ENCODE measurements at places on chromosomes 13 and 19. TPM values are rescaled to one million over a fixed set of nuclear protein-coding genes. Genes with fewer than 3 reads are reported as not detected.
A peak's percentile ranks its signal among the peaks of the same experiment; 100 is the strongest.

- DNase-seq = no peak
Observed at GRCh38 chr19:55441319-55441691, 1.8 kb downstream of the SHISA7 start.

The LILRB1 gene
- total RNA-seq = not detected

- DNase-seq = no peak
Observed at GRCh38 chr13:112056284-112056727, 10.6 kb upstream of the SOX1 start.

GRCh38 chr13:99176309-99177276, 24.1 kb upstream of the UBAC2 start:
- DNase-seq = peak; percentile 43

DNA sequence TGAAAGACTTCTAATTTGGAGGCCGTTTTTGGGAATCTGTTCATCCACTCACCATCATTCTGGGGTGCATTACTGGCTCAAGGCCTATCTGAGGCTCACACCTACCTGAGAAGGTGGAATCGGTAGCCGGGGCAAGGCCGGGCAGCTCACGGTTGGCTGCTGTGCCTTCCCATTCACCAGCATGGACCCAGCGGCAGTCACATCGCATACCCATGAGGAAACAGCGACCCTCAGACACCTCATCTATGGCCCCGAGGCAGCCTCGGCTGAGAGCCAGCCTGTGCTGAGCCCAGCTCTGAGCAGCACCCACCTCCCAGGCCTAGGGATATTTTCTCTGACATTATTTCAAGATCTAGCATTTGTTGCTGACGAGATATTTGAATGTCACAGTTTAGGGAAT, 130.5 kb downstream of the ATP11A start:
- no peak for DNase-seq

The CEACAM4 gene
- not detected for total RNA-seq

GRCh38 chr13:96417939-96418685, 328.2 kb downstream of the HS6ST3 start:
- DNase-seq = no peak

DNA sequence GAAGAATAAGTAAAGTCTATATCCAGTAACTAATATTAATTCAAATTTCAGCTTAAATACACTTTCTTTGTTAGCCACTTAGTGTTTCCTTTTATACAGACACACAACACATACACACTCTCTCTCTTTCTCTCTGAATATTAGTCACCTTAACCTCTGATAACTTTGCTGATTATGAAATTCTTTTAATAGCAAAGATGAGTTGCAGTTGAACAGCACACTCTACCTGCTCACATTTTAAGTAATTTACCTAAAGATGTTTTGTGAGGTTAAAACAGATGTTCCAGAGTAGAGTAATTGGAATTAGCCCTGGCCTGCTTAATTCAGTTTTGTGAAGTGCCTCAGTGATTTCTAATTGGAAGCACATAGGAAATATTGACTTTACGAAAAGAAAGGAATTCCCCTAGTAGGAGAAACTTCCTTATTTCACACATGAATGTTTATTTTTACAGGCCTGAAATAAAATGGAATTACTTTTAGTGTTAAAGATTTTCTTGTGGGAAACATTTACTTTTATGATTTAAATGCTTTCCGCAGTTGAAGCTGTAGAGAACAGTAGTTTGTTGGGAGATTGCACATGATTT, 184.3 kb downstream of the MYO16 start:
- no peak for DNase-seq

DNA sequence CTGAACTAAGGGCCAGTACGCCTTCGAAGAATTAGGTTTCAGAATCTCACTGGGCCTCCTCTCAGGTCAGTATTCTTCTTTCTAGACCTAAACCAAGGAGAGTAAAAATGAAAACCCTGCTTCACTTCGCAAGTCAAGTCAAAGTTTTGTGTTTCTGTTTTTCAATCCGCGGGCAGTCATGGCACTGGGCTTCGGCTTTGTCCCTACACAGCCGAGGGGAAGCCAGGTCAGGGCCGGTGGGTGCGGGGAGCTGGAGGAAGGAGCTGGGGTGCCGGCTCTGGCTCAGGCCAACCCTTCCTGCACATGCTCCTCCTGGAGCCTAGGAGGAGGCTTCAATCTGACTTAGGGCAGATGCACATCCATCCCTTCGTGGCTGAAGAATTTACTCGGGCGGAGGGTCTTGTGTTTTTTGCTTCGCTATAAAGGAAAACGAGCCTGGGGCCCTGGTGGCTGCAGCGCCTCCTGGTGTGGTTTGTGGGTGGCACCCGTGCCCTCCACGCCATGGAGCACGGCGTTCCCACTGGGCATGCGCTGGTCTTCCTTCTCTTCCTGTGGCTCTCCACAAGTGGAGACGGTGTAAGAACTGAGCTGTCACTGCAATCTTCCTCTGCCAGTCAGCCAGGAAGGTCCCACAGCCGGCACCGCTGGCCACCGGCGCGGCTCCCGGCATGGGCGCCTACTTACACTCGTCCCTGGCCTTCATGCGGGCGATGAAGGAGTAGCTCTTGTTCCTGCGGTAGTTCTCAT, 22.5 kb downstream of the C19orf44 start:
- DNase-seq = no peak

DNA sequence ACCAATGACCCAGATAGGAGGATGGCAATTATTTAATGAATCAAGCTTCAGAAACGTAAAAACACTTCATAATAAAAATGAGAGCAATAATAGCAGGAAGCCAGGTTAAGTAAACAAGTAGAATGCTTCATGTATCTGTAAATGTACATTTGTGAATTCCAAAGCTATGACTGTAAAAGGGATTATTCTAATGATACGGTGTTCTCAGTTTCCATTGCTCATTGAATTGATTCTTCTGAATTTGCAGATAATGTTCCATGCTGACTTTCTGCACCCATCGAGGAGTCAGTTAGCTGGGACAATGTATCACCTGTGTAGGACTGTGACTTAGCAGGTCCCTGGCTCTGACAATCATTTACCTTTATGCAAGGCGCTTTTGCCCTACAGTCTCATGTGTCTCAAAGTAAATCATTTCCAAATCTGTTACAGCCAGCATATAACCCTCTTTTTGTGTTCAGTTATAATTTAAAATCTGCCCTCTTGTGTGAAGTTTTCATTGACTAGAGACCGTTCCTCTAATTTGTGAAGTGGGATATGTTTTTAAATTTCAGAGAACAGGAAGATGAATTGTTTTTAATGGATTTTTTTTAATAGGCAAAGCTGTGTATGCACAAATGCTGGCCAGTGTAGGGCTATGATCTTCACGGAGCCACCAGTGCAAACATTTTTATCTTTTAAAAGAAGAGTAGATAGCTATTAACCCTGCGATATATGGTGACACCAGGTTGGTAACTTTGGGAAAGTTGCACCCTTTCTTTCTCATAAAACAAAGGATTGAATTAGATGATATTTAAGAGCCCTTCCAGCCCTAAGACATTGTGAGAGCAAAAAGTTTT, 267.1 kb downstream of the KLF5 start:
- peak; percentile 5 for DNase-seq

DNA sequence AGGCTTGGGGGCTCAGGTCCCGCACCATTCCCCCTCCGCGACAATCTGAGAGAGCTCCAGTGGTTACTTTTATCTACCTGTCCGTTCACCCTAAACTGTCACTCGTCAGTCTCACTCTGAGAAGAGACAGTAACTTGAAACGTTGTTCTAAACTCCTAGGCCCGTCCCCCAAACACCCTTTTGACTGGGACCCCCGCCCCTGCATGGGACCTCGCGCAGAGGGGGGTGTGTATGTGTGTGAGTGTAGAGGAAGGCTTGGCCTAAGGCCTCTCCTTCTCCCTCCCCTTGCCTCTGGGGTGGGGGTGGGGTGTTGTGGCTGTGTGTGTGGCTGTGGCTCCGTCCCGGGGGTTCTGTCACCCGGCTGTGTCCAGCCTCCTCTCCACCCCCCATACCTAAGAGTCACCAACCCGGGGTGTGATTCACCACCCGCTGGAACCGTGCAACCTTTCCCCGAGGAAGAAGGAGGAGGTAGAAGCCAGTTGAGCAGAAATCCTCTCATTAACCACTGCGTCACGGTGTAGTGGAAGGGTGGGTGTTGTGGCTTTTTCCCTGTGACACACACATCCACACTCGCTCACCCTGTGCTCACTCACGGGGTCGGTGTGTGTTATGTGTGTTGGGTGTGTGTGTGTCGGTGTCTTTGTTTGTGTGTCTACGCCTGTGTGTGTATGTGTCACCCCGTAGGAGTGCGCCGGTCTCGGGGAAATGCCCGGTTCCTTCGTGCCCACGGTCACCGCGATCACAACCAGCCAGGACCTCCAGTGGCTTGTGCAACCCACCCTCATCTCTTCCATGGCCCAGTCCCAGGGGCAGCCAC, 2.4 kb downstream of the FOSB start:
- DNase-seq = peak; percentile 67

The PCDH20 gene
- not detected for total RNA-seq

- DNase-seq = no peak
Observed at GRCh38 chr13:73367886-73368285, 309.1 kb downstream of the KLF5 start.

The IL4I1 gene
- 0.36 TPM for total RNA-seq

GRCh38 chr13:26867451-26868091, 107.0 kb upstream of the GPR12 start:
- DNase-seq = peak; percentile 14

The TMEM150B gene
- total RNA-seq = not detected

- peak; percentile 59 for DNase-seq
Observed at GRCh38 chr19:40596608-40597328, 4.4 kb upstream of the LTBP4 start.

DNA sequence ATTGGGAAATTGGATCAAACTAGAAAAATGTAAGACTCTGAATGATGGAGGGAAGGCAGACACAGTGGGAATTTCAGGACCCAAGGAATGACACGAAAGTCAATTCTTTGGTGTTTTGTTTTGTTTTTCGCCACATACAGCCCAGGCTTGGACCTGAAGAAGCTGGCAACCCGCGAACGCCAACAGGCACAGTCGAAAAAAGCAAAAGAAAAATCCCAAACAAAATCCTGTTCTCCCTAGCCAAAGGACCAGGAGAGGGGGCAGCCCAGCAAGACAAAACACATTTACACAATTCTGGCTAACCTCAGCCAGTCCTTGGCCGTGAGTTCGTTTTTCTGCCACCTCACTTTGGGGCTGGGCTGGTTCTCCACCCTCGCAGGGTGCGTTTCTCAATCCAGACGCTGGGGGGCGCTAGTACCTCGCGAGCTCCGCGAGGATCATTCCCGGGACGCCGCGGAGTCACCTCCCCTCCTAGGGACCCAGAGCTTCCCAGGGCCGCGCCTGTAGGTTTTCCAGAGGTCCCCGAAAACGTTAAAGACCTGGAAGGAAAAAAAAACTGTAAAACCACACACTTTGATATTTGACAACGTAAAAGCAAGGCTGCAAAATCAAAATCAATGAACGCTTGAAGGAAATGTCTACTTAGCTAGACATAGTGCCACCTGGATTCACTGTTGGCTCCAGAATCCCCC, 34.9 kb upstream of the TPM4 start:
- DNase-seq = peak; percentile 52

- no peak for DNase-seq
Observed at GRCh38 chr13:79018166-79018565, 359.2 kb upstream of the OBI1 start.

- DNase-seq = no peak
Observed at GRCh38 chr13:77328819-77329132, 1.9 kb upstream of the MYCBP2 start.

- no peak for DNase-seq
Observed at GRCh38 chr19:13920524-13920923, 14.5 kb downstream of the CC2D1A start.

DNA sequence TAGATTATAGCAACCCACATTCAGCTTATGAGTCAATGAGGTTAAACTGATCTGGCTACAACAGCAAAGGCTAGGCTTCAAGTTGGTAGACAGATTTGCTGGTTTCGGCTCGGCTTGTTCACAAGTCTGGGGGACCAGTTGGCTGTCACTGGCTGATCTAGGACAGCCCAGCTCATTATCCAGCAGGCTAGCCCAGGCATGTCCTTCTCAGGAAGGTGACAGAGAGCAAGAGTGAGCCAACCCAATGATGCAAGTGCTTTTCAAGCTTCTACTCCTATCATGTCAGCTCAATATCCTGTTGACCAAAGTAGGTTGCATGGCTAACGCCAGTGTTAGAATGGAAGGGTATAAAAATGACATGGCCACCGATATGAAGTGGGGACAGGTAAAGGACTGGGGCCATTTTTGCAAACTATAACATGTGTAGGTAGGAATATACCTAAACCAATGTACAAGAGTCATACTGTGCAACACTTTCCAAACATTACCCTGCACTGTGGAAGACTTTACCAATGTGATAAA, 220.9 kb upstream of the SOX21 start:
- DNase-seq = no peak

DNA sequence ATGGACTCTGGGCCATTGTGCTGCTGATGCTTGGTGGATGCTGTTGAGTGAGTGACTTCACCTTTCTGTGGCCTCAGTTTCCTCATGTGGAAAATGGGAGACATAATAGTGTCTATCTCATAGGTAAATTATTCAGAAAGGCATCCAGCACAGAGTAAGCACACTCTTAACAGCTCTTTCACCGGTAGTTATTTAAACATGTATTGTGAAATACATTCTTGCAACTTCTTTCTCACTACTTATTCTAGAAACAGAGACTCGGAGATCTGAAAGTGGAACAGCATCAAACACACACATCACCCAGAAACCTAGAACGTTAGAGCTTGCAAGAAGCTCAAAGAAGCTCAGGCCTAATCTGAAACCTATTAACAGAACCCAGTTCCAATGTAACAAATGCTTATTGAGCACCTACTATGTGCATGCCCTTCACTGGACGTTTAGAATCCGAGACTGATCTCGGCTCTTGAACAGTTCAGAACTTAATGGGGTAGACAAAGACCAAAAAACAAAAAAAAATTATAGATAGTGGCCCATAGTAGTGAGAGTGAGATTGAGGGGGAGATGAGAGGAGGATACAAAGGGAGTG, 4.1 kb downstream of the ZSWIM9 start:
- no peak for DNase-seq

- DNase-seq = peak; percentile 80
Observed at GRCh38 chr19:50723069-50723468, at the start of gene CLEC11A. TSS of gene CLEC11A (plus strand) at chr19:50723364. CDS start at chr19:50723526, 162 bp downstream.

- DNase-seq = no peak
Observed at GRCh38 chr19:44341794-44342193, 14.7 kb downstream of the ZNF112 start.

DNA sequence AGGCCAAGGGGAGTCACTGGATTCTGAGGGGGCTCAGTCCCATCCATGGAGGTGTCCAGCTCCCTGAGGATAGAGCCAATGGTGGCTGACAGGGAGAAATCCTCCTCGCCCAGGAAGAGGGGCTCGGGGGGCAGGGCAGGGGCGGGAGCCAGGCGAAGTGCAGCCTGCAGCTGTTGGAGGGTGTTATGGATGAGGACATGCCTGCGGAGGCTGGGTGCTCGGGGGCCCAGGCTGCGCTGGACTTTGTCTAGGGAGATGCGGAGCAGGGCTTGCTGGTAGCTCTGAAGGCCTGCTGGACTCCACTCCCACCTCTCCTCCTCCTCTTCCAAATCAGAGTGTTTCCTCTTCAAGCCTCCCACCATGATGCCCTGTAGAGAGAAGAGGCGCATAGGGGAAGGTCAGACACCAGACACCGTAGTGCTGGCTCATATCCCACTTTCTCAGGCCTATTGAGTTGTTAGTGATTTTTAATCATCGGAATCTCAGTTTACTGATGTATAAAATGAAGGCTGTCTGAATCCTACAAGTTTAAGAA, 2.3 kb downstream of the SERTAD3 start:
- DNase-seq = no peak

The GRK1 gene
- total RNA-seq = not detected
